ENCODE measurements at places on chromosomes 3 and 15.

- DNase-seq = no peak
These were observed 11.4 kb downstream of the TM4SF1 start for GRCh38 chr3:149366031-149366430.

DNA sequence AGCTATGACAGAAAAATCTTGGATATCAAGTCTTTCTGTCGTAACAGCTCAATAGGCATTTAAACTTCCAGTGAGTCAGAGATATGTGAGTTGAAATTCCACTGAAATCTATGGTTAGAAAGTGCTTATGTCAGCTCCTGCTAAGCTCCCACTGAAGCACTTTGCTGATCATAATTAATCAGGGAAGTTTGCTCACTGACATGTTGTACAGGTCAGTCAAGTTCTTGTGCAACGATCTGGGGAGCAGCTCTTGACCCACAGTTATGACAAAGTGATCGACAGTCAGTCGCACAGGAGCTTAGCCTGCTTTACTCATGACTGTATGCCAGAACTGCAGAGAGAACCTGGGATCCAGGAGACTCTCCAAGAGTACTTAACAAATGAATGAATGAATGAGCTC is 453.5 kb downstream of the SOX2 start:
- no peak for DNase-seq

DNA sequence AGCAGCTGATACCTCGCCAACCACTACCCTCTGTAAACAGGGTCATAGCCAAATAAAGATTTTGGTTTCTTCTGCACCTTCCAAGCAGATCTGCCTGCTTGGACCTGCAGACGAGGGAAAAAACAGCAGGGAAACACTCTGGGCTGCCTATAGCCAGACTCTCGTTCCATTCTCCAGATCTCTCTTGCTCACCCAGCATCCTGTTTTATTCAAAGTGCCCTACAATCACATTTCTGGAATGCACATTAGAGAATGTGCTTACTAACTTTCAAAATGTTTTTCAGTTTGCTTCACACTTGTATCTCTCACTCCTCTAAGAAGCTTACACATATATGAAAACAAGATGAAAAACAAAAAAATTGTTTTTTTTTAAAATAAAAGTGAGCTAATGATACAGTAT is 71.4 kb downstream of the MLH1 start:
- DNase-seq = no peak

GRCh38 chr15:92454555-92455105 is 60.9 kb downstream of the ST8SIA2 start:
- DNase-seq = no peak

GRCh38 chr3:148149556-148149955 is 548.1 kb upstream of the AGTR1 start:
- DNase-seq = no peak

GRCh38 chr3:60010781-60011180 is 961.0 kb upstream of the CFAP20DC start:
- no peak for DNase-seq

- no peak for DNase-seq
These were observed 35.2 kb downstream of the PYGO1 start for GRCh38 chr15:55552926-55553325.

DNA sequence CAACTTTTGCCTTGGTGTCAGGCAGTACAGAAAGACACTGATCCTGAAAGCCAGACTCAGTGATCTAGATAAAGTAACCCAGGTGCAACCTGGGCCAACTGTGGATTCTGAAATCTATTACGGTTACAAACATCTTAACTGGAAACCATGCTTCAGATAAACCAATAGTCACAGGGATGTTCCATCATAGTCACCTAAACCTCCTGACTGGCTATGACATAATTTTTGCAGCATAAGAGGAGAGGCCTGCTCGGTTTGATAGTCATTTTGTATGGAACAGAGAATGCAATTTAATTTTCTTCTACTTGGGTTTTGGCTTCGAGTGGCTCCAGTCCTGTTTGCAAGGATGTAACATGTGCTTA is 3.7 kb downstream of the SLCO3A1 start:
- DNase-seq = no peak

DNA sequence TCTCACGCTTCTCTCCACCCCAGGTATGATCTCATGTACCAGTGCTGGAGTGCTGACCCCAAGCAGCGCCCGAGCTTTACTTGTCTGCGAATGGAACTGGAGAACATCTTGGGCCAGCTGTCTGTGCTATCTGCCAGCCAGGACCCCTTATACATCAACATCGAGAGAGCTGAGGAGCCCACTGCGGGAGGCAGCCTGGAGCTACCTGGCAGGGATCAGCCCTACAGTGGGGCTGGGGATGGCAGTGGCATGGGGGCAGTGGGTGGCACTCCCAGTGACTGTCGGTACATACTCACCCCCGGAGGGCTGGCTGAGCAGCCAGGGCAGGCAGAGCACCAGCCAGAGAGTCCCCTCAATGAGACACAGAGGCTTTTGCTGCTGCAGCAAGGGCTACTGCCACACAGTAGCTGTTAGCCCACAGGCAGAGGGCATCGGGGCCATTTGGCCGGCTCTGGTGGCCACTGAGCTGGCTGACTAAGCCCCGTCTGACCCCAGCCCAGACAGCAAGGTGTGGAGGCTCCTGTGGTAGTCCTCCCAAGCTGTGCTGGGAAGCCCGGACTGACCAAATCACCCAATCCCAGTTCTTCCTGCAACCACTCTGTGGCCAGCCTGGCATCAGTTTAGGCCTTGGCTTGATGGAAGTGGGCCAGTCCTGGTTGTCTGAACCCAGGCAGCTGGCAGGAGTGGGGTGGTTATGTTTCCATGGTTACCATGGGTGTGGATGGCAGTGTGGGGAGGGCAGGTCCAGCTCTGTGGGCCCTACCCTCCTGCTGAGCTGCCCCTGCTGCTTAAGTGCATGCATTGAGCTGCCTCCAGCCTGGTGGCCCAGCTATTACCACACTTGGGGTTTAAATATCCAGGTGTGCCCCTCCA is 19.1 kb downstream of the TYRO3 start:
- no peak for DNase-seq

DNA sequence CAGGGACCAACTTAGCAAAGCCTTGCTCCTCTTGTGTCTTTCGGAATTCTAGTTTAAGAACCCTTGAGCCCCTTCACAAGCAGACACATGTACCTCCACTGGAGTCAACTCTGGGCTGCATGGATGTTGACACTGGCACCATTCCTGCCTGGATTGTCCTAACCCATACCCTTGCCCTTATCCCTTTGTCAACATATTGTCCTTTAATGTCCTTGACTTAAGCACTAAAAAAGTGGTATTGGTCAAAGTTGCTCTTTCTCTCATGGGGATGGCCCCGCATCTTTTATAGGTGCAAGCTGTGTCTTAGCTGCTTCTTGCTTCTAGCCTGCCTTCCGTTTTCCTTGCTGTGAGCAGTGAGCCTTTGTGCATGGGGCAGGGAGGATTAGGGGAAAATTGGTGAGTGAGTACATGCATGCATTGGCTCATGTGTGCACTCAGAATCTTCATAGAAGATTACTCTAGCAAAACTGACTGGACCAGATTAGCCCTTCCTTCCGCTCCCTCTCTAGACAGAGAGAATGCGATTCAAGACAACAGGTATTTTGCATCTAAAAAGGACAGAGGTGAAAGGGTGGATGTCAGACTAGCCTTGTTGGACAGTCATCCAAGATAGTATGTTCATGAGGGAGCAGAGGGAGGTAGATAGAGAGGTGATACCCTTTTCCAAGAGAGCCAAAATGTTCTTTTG is 42.4 kb downstream of the TGFBR2 start:
- no peak for DNase-seq

GRCh38 chr15:62648954-62649353 is 393.6 kb upstream of the TPM1 start:
- no peak for DNase-seq

GRCh38 chr3:39378088-39378487 is 5.1 kb upstream of the SLC25A38 start:
- no peak for DNase-seq

- no peak for DNase-seq
These were observed 166.7 kb upstream of the THBS1 start for GRCh38 chr15:39414201-39414600.

GRCh38 chr3:123375014-123375940 is 73.6 kb downstream of the ADCY5 start:
- no peak for DNase-seq

GRCh38 chr15:52624262-52624661 is 54.9 kb downstream of the ATOSA start:
- DNase-seq = no peak

- no peak for DNase-seq
These were observed 323.3 kb downstream of the DIPK2A start for GRCh38 chr3:144294659-144295538.

GRCh38 chr3:78706906-78707523 is 1060.8 kb downstream of the ROBO1 start:
- DNase-seq = no peak

DNA sequence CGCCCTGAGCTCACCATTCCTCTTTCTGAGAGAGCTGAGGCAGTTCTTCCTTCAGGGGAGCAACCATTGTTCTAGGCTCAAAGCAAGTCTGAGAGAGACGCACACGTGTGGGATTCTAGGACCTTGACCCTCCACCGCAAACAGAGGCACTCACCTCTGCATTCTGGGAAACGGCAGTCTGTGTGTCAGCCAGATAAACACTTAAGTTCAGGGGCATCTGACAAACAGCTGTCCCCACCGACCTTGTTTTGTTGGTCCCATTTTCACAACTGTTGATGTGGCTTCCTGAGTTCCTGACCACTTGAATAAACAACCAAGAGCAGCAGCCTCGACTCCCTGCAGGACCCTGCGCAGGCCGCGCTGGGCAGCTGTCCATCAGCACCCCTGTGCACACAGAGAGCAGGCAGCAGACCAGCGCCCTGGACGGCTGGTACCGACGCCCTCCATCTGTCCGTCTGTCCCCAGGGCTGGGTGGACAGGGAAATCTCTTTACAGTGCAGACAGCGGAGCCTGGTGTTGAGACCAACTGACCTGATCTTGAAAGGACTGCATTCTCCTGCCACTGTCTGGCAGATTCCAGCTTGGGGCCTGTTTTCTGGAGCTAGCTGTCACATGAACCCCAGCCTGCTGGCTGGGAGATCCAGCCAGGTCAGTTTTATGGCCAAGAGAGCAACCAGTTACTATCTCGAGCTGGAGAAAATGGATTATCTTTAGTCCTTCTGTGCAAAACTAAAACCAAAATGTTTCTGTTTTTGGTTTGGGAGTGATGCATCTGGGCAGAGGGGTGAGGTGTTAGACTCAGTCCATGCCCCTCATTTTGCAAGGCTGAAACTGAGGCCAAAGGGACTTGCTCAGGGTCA is 64.2 kb downstream of the FAM43A start:
- no peak for DNase-seq

DNA sequence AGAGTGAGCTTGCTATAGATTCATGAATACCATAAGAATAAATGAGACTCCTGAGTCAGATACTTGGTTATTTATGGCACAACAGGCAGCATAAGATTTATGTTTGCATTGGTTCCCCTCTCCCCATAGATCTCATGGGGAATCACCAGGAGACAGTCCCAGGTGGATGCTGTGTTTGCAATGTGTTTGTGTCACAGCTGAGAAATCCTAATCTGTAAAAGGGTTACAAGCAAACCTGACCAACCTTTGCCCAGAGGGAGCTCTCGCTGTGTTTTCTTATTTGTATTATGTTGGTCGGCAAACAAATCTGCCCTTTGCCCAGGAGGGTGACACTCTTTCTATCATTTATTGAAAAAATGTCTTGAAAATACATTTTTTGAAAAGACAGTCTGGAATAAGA is 236.2 kb downstream of the ZPLD1 start:
- DNase-seq = no peak
